B cell (primary cell): ENCODE measurements at places on chromosomes 11 and 22.

GRCh38 chr11:26806219-26806618, 84.4 kb upstream of the SLC5A12 start:
- DNase-seq: no peak

- DNase-seq: no peak
These were observed 94.6 kb downstream of the IGLL1 start for GRCh38 chr22:23485490-23485889.

GRCh38 chr22:31155422-31155821, 4.6 kb upstream of the RNF185 start:
- no peak for DNase-seq

DNA sequence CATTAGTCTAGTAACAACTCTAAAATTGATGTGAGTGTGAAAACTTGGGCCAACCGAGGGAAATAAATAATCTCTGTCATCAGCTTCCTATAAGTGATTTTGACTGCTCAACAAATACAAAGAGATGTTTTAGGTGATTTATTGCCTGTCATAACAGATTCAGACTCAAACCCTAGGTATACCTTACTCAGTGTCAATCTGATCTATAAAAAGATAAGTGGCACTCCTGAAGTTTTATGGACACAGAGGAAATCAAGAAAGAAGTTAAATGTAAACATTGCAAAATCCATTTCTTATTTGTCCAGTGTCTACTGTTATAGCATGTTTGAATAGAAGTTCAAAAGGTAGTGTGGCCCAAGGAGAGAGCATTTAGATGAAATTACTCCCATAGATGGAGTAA, 30.4 kb upstream of the TYR start:
- no peak for DNase-seq

- DNase-seq: no peak
These were observed 7.2 kb downstream of the ATG2A start for GRCh38 chr11:64909653-64910343.

DNA sequence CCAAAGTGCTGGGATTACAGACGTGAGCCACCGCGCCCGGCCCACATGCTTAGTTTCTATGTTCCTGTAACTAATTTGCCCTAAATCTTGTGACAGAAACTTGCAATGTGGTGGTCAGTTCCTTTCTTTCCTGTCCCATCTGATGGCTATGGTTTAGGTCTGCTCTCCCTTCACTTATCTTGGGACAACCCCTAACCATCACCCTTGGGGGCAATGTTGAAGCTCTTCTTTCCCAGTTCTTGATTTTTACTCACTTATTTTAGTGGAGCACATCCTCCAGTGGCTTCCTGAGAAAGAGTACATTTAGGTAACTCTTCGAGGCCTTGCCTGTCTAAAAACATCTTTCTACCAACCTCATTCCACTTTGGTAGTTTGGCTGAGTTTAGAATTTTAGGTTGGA, 7.3 kb downstream of the SREBF2 start:
- DNase-seq: no peak

- DNase-seq: no peak
These were observed 448.0 kb downstream of the LUZP2 start for GRCh38 chr11:24944891-24945290.

DNA sequence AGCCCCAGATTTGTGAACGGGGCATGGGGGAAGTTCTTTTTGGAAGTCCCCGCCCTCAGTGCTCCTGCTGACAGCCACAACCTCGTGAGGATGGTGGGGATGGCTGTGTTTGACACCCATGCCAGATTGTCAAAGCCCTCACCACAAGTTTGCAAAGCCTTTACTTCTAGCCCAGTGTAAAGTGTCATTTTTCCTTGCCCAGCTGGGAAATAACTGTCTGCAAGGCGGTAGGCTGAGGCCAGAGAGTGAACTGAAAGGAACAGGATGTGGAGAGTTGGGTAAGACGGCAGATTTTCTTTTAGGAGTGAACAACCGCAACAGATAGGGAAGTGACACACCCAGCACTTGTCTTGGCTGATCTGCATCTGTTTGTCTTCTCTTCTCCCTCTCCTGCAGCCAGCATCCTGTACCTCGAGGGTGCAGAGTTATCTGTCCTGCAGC, 13.6 kb downstream of the IL17RA start:
- peak; percentile 40 for DNase-seq

GRCh38 chr11:114036958-114037357, 22.6 kb upstream of the ZBTB16 start:
- no peak for DNase-seq

DNA sequence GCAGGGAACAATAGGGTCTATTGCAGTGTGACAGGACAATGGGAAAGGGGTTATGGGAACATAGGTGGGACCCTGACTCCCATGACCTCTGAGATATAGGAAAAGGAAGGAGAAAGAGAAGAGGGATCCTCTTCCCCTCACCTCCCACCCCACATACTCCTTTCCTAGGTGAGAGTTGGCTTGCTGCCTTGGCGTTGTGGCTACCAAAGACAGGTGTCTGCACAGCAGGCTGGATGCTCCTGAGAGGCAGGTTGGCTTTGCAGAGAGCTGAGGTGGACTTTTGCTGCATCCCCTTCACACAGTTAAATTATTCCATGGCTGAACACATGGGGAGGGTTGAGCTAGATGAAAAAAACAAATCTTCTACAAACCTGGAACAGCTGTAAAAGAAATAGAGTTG, 80.7 kb downstream of the SYT9 start:
- DNase-seq: no peak

GRCh38 chr22:35315855-35316745, 16.4 kb downstream of the TOM1 start:
- no peak for DNase-seq

- no peak for DNase-seq
These were observed 65.1 kb upstream of the LRRC55 start for GRCh38 chr11:57116654-57117053.

- no peak for DNase-seq
These were observed 238.9 kb downstream of the NTM start for GRCh38 chr11:131609337-131609736.

DNA sequence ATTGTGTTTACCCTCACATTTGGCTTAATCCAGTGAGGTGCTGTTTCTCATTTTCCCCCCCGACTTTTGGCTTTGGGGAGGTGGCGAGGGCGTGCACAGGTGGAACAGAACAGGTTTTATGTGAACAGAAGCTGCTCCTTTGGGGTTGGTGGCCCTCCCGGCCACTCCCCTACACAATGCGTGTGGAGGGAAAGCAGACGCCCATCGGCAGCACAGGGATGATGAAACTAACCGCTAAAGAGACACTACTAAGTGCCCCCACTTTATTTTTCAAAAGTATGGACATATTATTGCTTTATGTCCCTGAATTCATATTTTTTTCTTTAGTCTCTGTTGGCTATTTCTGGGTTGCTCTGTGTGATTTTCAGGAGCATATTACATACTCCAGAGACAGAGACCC, 160.9 kb downstream of the ENTHD1 start:
- DNase-seq: no peak

DNA sequence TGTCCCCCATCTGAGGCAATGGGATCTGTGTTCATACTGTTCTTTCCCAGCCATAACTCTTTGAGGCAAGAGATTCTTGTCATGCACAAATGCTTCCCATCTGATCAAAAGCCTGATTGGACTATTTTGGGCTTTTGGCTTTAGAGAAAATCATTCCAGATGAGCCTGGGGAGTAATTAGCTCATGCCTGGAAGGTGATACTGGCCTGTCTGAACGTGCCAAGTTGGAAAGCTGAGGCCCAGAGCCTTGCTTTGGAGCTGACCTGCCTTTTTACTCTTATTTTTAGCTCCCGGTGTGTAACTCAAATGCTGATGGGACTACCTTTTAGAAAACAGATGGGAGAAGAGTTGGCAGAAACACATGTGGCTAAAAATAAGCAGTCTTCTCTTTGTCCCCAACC, 105.0 kb downstream of the DBX1 start:
- no peak for DNase-seq

- no peak for DNase-seq
These were observed 11.7 kb downstream of the LIMK2 start for GRCh38 chr22:31223786-31224191.

DNA sequence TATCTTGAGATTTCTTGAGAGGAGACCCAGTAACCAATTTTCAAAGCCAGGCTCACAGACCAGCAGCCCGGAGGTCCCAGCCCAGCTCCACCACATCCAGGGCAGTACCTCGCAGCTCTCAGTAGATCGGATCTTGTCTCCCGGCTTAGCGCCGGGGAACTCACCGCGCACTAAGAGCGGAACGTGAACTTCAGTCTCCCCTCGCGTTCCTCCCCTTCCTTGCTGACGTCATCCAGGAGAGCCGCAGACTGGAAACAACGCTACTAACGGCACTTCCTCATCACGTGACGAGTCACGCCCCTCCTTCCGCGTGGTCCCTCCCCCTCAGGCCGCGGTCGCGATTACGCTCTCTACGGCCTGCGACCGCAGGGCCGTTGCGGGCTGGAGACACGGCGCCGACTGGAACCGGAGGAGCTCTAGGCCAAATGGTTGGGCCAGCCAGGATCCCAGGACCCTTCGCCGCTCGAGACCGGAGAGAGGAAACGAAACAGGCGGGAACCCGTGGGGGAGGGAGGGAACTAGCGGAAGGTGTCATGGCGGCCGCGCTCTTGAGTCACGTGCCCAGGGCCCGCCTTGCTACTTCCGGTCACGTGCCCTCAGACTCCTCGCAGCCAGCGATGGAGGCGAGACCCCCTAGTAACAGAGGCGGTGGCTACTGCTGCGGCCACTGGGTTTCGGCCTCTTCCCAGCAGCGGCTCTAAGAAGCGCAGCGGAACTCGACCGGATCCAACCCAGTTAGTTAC, at the start of the genes GTF2H1 and HPS5:
TSS of gene GTF2H1 (plus strand) at position 599 of the 743 bp plus-strand sequence. CDS start 10,508 bp downstream, outside the sequence.
TSS of gene HPS5 (minus strand) at position 172 of the 743 bp plus-strand sequence. CDS start 4,282 bp downstream, outside the sequence.
- DNase-seq: peak; percentile 100

GRCh38 chr11:115215694-115216617, 288.3 kb downstream of the CADM1 start:
- DNase-seq: no peak

GRCh38 chr11:78138694-78139421, 568 bp downstream of the ALG8 start:
- no peak for DNase-seq

DNA sequence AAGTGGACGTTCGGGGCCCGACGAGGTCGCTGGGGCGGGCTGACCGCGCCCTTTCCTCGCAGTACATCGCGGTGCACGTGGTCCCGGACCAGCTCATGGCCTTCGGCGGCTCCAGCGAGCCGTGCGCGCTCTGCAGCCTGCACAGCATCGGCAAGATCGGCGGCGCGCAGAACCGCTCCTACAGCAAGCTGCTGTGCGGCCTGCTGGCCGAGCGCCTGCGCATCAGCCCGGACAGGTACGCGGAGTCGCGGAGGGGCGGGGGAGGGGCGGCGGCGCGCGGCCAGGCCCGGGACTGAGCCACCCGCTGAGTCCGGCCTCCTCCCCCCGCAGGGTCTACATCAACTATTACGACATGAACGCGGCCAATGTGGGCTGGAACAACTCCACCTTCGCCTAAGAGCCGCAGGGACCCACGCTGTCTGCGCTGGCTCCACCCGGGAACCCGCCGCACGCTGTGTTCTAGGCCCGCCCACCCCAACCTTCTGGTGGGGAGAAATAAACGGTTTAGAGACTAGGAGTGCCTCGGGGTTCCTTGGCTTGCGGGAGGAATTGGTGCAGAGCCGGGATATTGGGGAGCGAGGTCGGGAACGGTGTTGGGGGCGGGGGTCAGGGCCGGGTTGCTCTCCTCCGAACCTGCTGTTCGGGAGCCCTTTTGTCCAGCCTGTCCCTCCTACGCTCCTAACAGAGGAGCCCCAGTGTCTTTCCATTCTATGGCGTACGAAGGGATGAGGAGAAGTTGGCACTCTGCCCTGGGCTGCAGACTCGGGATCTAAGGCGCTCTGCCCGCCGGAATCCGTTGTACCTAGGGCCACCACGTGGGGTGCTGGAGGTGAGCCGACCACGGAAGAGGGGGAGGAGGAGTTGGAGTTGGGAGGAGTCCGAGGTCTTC, 771 bp downstream of the MIF start:
- peak; percentile 78 for DNase-seq

- DNase-seq: no peak
These were observed 25.6 kb downstream of the FADS2 start for GRCh38 chr11:61853698-61854169.

DNA sequence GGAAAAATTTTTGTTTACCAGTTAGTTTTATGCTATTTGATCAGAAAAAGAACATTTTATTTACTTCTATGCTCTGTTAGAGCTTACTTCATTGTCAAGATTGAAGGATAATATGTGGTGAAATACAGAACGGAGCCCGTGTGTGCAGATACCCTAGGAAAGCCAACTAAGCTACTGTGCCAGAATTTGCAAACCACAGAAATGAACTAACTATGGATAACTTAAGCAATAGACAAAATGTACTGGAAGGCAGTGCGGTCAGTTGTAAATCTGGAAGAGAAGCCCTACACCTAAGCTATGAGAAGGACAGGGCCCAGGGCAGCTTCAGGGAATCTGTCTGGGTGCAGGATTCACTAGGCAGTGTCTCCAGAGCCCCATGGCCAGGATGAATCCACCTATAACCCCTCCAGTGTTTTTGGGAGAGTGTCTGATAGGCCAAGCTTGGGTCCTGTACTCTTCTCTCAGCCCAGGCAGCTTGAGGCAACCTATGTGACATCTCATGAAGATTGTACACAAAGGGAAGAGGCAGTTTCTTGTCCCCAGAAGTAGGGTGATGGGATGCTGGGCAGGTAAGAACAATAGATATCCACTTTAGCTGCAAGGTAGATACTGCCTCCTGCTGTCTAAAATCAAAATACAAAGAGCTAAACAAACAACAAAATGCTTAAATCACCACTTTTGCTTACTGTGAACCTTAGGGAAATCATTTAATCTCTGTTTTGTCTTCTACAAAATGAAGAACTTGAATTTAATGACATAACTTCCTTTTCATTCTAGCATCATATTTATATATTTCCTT, 12.1 kb downstream of the MMP7 start:
- no peak for DNase-seq

- DNase-seq: no peak
These were observed 5.1 kb downstream of the CHKA start for GRCh38 chr11:68116126-68116525.

DNA sequence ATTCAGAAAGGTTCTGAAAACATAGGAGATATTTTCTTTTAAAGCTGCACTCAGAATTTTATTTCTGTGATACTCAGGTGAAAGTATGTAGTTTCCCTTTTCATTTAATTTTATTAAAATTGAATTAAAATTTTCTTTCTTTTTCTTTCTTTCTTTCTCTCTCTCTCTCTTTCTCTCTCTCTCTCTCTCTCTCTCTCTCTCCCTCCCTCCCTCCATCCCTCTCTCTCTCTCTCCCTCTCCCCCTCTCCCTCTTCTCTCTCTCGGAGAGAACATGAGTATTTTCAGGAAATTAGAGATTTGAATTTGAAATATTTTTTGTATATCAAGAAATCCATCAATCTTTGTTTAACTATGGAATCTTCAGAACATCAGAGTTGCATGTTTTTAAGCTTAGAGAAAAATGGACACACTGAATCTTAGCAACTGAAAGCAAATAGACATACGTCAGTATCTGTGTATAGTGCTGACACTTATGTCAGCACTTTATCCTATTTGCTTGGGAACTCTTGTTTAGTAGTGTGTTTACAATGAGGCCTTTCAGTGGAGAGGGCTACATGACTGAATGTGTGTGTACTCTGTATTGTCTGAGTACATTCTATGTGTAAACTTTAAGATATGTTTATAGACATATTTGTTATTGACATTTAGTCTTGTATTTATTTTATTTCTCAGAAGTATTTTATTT, 44.5 kb downstream of the PDE3B start:
- no peak for DNase-seq
